Left colon (tissue), 2 donors: ENCODE measurements at places on chromosomes 5 and 9. TPM values are rescaled to one million over a fixed set of nuclear protein-coding genes. Genes with fewer than 3 reads are reported as not detected.

Gene PCDHGB4
- total RNA-seq = 0.98 TPM

Gene CD180
- total RNA-seq = 0.34 TPM

Gene RNF183
- 1.3 TPM for total RNA-seq

Gene FOXD4L4
- total RNA-seq = not detected
